CD4-positive, alpha-beta T cell treated with Interleukin-6 for 4 hours (primary cell): ENCODE measurements at places on chromosomes 16 and 17.

- no peak for DNase-seq
These were observed 199.0 kb downstream of the ENGASE start for GRCh38 chr17:79273660-79274059.

- no peak for DNase-seq
These were observed 35.3 kb upstream of the RAI1 start for GRCh38 chr17:17645961-17646360.

DNA sequence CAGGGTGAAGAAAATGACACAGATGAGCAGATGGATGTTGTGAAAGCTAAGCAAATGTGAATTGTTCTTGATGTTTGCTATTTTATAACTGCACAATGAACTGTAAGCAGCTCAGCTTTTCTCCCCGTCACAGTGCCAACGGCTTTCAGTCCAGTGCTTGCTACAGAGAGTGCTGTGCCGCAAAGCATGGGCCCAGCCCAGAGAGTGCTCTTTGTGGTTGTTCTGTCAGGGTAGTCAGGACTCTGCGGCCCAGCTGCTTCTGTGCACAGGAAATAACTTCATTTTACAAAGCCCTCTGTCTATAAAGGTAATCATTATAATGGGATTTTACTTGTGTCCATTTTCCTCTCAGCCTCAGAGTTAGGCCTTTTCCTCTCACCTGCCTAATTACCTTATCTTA lies 39.1 kb downstream of the CDRT15 start:
- DNase-seq: peak; percentile 74

DNA sequence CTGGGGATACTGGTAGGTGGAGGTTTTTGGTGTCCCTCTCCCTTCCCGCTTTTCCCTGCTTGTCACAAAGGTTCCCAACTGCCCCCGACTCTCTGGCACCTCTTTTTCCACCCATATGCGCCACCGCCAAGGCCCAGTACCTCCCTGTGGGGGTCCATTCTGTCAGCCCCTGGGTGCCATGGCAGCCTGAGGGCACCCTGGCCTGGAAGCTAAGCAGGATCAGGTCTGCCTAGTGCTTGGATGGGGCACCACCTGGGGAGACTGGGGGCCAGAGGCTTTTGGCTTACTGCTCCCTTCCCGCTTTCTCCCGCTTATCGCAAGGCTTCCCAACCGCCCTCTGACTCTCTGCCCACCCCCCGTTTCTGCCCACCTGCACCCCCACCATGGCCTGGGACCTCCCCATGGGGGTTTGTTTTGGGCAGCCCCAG lies 2286.4 kb downstream of the TP53TG3F start:
- no peak for DNase-seq

- DNase-seq: no peak
These were observed 41.7 kb downstream of the PIPOX start for GRCh38 chr17:29084541-29085146.

GRCh38 chr16:56673921-56674320 lies 4.3 kb downstream of the MT1H start:
- peak; percentile 30 for DNase-seq

DNA sequence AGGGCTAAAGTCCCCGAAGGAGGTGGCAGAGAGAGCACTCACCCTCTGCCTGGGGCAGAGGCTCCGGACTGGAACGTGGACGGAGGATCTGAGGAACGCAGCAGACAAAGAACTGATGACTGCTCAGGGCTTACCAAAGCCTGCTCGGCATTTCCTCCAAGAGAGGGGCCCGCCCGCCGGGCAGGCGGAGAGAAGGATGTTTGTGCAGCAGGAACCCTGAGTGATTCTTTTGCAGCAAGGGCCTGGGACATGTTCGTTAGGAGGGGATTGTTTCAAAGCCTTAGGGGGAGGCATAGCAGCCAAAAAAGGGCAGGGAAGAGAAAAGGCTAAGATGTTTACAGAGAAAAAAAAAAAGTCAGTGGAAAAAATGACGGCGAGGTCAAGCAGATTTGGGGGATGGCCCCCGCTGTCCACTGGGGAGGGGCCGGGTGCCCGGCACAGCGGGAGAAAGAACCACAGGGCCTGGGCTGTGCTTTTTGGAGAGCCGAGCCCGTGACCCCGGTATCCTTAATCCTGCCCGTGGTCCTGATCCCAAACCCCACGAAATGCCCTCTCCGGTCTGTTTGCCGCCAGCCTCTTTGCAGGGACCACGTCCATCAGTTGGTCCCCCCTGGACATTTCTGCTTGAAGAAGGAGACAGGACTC lies 129.3 kb downstream of the NTN1 start:
- DNase-seq: no peak
